ENCODE measurements at places on chromosomes 6 and 20. TPM values are rescaled to one million over a fixed set of nuclear protein-coding genes. Genes with fewer than 3 reads are reported as not detected.

RAB32 gene
- total RNA-seq = 6.9 TPM

FAM162B gene
- total RNA-seq = 1.2 TPM

OR2J3 gene
- total RNA-seq = not detected

PLAGL2 gene
- 1.2 TPM for total RNA-seq

MAP3K7 gene
- total RNA-seq = 38.7 TPM

C6orf58 gene
- total RNA-seq = 1.6 TPM

CALHM5 gene
- 0.41 TPM for total RNA-seq

PDCD2 gene
- 37.1 TPM for total RNA-seq

MED20 gene
- 16.7 TPM for total RNA-seq

PXDC1 gene
- total RNA-seq = 7.3 TPM

CRIP3 gene
- total RNA-seq = 4.5 TPM

C6orf47 gene
- 16.7 TPM for total RNA-seq

BPIFB4 gene
- not detected for total RNA-seq

BTN3A1 gene
- 19.6 TPM for total RNA-seq

MAFB gene
- 7.3 TPM for total RNA-seq

TNFRSF6B gene
- not detected for total RNA-seq

Measured in frontal cortex (tissue), 4 donors.